CD4-positive, alpha-beta T cell treated with Interleukin-12 subunit alpha and Interleukin-12 subunit beta, for 1 hour (primary cell): ENCODE measurements at places on chromosomes 1 and 21.
A peak's percentile ranks its signal among the peaks of the same experiment; 100 is the strongest.

DNA sequence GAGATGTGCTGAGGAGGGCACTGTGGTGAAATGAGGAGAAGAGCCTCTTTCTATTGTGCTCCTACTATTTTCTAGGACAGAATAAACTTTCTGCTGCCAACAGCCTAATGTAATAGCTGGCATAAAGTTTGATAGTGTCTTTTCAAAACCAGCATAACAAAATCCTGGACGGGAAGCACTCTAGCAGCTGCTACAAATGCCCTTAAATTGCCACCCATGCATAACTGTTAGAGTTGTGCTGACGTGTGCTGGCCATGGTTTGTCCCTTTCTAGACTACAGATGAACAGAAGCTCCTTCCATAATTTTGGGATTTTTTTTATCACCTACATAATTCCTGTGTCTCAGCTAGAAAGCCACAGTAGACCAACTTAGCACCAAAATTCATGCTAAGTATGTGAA is 88.5 kb upstream of the DEPDC1 start:
- no peak for DNase-seq

- DNase-seq, result no peak
Observed at GRCh38 chr1:200753650-200754198, 15.0 kb downstream of the CAMSAP2 start.

DNA sequence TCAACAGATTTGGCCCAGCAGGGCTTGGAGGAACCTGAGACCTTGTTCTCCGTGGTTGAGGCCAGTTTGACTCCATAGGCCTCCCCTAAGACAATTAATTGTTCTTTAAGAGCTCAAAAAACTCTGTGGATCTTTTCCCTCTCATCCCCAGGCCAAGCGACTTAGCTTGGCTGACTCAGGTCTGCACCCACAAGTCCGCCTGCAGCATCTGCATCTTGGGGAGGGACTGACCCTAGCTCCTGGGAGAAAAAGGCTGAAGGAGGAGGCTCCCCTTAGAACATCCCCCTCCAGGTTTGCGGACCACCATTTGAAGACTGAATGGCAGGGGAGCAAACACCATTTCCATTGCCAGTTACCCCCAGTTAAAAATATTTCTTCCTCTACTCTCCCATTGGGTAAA is 1.5 kb upstream of the HES2 start:
- DNase-seq, result no peak

DNA sequence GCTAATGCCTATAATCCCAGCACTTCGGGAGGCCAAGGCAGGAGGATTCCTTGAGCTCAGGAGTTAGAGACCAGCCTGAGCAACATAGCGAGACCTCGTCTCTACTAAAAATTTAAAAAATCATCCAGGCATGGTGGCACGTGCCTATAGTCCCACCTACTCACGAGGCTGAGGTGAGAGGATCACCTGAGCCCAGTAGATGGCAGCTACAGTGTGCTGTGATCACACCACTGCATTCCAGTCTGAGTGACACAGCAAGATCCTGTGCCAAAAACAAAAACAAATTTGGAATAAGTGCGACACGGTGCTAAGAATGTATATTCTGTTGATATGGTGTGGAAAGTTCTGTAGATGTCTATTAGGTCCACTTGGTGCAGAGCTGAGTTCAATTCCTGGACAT is 15.1 kb downstream of the USP33 start:
- no peak for DNase-seq

DNA sequence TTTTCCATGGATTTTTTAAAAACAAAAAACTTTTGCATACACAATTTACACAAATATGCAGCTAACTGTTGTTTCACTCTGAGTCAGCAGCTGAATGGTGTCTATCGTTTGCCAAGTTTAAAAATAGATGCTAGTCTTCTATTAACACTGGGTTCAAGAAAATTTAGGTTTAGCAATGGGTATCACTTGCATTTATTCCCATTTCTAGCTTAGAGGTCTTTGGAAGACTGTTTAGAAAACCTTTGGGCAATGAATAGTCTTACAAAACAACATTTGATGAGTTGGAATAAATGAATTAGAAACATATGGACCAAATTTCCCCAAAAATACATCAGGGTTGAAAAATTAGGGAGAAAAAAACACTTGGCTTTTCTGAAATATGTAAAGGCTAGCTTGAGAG is 165.8 kb downstream of the LYPLAL1 start:
- no peak for DNase-seq

DNA sequence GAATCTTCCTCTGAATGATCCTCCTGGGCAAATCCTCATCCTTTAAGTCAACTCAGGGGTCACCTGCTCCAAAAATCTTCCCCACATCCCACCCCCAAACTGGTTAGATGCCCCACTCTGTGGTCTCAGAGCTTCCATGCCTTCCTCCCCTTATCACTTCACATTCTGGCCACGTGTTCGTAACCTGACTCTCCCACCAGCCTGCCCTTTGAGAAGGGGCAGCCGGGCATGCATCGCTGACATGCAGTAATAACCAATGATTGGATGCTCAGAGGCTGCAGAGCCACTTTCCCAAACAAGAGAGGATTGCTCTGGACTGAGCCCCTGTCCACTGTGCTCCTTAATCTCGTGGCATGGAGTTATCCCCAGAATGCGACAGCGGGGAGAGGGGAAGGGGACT is 7.0 kb downstream of the LELP1 start:
- no peak for DNase-seq

DNA sequence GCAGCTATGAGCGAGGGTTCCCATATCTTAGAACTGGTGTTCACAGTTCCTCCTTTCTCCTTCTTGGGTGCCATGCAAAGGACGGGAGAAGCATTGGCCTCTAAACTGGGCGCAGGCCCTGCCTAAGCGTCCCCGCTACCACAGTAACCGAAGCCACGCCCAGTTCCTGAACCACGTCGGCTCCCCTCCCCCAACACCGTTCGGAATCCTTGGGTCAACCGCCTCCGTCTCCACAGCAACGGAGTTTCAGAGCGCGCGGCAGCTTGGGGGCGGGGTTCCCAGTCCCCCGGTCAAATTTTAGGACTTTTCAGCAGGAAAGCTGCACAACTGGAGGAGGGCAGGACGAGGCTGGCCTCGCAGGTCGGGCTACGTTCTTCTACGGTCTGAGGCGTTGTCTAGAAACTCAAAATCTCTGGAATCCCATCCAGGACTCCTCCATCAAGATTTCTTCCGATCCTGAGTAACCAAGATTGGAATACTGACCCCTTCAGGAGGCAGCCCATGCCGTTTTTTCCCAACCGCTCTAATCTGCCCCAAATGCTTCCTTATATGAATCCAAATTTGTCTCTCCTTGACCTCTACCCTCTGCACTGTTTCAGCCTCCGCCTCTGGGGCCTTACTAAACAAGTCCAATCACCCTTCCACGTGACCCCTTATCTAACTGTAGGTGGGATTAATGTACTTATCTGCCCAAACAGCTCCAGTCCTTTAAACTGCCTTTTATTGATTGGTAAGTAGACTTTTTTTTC is at the start of gene SPAG17:
Gene SPAG17 (minus strand): TSS at position 145 of the 749 bp plus-strand sequence. CDS start 71 bp downstream, at position 74.
- no peak for DNase-seq

DNA sequence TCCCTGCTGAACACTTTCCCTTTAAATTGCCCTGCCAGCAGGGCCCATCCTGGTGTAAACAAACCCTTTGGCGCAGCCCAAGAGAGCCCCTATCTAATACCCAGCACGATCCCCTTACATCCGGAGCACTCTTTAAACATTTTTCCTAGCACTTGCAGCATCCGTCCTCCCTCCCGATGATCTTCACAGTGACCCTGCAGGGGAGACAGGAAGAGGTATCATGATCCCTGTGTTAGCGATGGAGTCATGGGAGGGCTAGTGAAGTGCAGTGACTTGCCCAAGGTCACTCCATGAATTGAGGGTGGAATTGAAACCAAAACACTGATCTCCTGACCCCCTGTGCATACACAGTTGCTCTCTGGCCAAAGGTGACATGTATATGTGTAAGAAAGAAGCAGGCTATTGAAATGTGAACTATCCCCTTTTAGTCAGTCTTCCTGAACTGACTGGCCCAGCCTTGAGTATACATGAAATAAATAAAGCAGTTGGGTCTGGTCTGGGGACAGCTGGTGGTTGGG is 9.8 kb upstream of the KCNQ4 start:
- DNase-seq, result no peak

GRCh38 chr1:209670441-209671082 is 4.7 kb upstream of the G0S2 start:
- DNase-seq, result no peak

GRCh38 chr21:44337941-44338895 is 972 bp downstream of the CFAP410 start:
- peak; percentile 47 for DNase-seq

DNA sequence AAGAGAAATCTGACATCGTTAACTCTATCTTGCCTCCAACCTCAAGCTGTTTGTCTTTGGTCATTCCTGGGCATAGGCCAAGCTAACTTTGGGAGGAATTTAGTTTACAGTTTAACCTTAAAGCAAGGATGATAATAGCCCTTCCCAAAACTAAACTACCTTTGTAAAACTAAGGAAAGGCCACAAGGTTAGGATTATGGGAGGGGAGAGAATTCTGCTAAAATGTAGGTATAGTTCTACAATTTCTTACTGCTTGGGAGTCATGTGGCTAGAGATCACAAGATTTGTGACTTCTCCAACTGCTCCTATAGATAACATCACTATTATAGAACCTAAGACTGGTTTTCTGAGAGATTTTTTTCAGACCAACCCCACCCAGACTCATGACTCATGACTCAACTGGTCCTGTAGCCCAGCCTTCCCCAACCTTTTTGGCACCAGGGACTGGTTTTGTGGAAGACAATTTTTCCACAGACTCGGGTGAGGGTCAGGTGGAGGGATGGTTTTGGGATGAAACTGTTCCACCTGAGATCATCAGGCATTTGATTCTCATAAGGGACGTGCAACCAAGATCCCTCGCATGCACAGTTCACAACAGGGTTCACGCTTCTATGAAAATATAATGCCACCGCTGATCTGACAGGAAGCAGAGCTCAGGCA is 70.7 kb upstream of the MUTYH start:
- DNase-seq, result no peak

- DNase-seq, result no peak
Observed at GRCh38 chr1:77632216-77632615, 50.2 kb downstream of the ZZZ3 start.

- no peak for DNase-seq
Observed at GRCh38 chr1:35555601-35556477, 1.4 kb downstream of the KIAA0319L start.

DNA sequence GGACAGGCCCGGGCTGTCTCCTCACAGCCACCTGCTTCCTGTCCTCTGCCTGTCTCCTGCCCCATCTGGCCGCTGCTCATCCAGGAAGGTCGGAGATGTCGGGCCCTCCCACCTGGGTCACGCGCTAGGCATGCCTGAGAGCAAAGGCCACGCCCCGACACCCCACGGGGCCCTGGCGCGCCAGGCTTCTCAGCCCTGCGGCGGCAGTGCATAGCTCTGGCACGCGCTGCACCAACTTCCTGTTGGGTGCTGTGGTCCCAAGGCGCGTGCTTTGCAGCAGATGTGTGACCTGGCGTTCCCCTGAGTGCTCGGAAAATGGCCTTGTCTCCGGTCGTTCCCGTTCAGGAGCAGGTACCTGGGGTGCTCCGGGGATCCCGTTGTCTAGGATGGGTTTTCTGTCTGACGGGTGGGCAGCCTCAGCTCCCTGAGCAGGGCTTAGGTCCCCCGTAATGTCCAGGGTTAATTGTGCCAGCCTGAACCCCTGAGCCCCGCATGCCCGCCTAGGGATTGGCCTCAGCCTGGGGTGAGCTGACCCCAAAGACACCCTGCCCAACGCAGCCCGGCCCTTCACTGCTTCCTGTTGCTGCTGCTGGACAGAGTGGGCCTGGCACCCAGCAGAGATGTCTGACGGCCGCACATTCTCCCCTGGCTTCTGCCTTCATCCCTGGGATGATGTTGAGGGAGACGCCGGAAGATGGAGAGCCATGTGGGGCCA is 19.4 kb upstream of the KCNAB2 start:
- DNase-seq, result peak; percentile 91
